ENCODE measurements at places on chromosomes 4 and X.

- no peak for DNase-seq
Measured at GRCh38 chr4:23881674-23882337, 8.0 kb downstream of the PPARGC1A start.

DNA sequence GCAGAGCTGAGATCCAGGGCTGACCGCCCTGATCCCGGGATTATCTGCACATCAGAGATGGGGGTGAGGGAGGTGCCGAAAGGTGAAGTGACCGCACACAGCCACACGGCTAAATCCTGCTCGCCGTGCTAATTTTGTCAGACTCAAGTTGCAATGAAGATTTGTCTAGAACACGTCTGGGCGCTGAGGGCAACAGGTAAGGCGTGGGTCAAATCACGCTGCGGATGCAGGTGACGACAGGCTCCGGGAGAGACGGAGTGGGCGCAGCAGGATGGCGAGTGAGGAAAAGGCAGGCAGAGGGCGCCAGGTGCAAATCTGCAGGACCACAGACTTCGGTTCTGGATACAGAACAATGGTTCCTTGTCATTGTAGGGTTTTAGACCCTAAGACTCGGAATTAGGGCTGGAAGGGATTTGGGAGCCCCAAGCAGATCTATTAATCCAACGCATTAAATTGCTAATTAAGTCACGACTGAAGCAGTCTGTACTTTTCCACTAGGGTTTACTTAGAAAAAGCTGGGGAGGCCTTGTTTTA is 1.9 kb upstream of the TBC1D14 start:
- no peak for DNase-seq

- DNase-seq: no peak
Measured at GRCh38 chrX:127574829-127575228, 477.4 kb downstream of the ACTRT1 start.

DNA sequence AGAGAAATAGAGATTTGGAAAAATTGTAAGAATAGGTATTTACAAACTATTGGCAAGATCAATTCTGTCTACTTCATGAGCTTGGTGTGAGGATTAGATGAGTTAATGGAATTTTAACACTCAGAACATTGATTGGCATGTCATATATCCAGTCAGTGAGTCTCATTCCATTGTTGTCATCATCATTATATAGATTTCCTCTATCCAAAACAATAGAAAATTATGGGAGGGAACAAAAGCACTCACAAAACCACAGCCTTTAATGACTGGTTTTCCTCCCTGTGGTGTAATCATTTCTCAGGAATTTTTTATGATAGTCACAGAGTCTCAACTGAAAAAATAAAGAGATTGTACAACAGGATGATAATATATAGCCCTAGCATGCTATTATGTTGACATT is 21.1 kb downstream of the KLHL5 start:
- DNase-seq: no peak

GRCh38 chrX:39773923-39774773 is 323.6 kb downstream of the BCOR start:
- DNase-seq: no peak

DNA sequence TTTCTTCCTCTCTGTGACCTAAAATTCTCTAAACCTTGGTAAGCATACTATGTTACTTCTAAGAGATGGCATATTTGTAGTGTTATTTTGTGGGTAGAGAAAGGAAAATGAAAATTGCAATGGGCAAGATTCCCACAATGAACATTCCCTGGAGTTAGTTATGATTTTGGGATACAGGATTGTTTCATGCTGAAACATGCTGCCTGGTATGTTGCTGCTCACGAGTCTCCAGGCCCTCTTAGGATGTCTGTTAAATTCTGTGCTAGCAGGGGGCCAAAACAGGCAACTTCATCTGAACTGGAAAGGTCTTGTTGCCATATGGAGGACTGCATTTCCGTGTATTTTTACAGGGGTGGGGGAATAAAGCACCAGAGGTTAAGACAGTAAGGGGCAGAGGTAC is 18.9 kb upstream of the MSMO1 start:
- no peak for DNase-seq

GRCh38 chr4:18953613-18954012 is 932.1 kb upstream of the LCORL start:
- DNase-seq: no peak

GRCh38 chr4:159705334-159705733 is 602.5 kb downstream of the RAPGEF2 start:
- no peak for DNase-seq

GRCh38 chr4:177092807-177093206 is 216.9 kb upstream of the NEIL3 start:
- no peak for DNase-seq

DNA sequence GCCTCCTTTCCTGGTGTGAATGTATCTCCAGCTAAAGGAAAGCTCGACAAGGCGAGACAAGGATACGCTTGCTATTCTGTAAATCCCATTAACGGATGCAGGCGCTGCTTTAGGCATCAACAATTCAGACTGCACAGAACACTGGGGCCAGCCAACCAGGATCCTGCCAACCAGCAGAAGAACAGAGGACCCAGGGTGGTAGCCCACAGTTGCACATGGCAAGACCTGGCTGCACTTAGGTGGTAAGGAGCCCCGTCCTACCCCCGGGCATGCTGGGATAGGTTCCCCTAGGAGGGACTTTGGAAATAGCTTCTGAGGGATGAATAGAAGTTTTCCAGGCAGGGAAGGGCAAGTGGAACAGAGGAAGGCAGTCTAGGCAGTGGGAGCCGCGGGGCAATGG is 20.7 kb downstream of the PSAPL1 start:
- DNase-seq: no peak

DNA sequence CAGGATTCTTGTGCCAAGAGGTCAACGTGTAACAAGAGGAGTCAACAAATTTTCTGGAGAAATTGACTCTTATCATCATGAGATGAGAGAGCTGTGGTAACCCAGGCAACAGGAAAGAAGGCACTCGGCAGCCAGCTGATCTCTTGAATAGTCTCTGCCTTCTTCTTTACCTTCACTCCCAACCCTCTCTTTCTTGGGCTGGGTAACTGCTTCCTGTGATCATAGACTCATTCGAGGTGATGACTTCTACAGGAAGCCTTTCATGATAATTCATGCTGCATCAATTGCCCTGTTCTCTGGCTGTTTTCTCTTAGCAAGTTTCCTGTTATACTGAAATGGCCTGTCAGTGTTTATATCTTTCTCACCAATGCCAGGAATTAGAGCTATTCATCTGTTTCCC is 70.8 kb upstream of the FSTL5 start:
- DNase-seq: no peak

DNA sequence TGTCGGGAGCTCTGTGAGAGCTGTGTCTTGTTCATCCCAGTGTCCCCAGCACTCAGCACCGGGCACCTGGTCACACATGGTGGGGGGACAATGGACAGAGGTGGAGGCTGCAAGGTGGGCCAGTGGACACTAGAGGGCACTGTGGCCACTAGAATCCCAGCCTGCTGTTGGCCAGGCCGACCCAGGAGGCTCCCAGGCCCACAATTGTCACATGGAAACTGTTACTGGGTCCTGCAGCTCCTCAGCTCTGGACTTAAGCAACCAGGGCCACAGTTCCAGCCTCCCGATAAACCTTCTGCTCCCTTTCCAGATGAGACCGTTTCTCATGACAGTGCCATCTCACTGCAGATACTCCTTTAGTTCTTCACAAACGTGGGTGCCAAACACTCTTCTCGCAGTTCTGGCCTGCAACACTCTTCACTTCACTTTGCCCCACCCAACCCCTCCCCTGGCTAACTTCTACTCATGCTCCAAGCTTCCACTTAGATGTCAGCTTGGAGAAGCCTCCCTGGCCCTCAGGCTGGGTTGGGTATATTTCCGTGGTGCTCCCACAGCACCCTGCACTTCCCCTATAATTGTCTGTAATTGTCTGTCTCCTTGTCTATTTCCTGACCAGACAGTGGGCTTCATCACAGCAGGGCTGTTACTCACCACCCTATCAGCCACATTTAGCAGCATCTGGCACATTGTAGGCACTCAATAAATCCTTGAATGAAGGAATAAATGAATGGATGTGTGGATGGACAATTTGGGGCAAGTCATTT is 3.5 kb upstream of the IQSEC2 start:
- DNase-seq: no peak

- DNase-seq: no peak
Measured at GRCh38 chr4:107866726-107867125, 42.0 kb downstream of the SGMS2 start.

GRCh38 chr4:125123570-125124109 is 191.1 kb upstream of the FAT4 start:
- no peak for DNase-seq

- no peak for DNase-seq
Measured at GRCh38 chr4:119521268-119521667, 107.3 kb downstream of the PDE5A start.

DNA sequence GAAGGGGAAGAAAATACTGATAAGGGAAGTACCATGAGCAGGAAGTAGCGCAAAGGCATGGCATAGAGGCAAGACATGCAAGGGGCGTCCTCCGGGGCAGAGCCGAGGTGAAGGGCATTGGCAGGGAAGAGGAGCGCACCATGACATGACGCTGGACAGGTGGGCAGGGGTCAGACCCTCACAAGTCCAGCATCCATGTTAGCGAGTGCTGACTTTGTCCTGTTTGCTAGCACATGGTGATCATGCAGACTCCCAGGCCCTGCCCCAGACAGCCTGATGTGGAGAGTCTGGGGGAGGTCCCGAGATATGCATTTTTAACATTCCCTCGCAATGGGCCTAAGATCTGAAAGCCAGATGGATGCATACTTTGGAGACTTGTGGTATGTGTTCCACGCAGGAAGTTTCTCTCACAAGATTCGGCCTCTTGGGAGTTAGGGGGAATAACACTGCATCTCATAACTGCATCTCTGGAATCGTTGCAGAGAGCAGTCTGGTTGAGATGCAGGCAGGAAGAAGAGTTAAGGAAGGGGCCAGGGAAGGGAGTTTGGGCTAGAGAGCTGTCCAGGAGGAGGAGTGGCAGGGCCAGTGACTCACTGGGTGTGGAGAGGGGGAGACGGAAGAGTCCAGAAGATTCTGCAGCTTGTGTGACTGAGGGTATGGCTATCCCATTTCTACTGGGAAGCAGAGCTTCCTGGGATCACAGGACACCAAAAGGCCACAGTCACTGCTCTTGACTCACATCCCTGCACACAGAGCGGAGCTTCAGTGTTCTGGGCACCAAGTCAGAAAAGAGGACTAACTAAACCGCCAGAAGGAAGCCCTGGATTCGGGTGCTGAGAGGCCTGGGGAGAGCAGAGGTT is 59.7 kb downstream of the FAM184B start:
- DNase-seq: no peak

DNA sequence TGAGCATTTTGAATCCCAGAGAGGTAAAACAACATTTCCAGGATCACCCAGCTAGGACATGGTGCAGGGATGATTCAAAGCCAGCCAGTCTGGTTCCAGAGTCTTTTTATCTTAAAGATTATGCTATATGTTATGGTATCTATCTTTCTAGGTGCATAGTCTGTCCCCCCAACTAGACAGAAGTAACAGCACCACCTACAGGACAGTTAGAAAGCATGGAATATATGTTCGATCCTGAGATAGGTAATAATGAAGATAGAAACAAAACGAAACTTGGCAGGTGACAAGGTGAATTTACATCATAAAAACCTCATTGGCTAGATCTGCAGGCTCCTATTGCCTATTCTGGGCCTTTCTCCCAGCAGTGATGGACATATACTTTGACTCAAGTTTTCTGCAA is 723.2 kb downstream of the SMARCA1 start:
- DNase-seq: no peak

GRCh38 chrX:39897741-39898097 is 200.0 kb downstream of the BCOR start:
- DNase-seq: no peak

GRCh38 chr4:145804116-145804515 is 124.2 kb downstream of the C4orf51 start:
- DNase-seq: no peak

DNA sequence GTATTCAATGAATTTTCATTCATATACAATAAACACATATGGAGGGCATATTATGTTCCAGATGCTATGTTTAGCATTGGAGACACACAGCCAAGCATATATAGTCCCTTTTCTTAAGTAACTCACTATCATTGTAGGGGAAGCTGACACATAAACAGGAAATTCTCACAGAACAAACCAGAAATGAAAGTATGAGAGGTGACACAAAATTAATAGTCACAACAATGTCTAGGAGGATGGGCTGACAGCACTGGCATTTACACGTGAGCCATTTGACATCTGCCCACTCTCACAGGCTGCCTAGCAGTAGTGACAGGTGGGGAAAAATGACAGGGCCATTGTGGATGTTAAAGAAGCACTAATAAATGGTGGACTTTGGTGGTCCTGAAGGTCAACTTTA is 2.6 kb upstream of the CNOT6L start:
- DNase-seq: no peak

All from Panc1 (cell line).